ENCODE measurements at places on chromosomes 1 and 21.

- no peak for DNase-seq
These were observed 471.4 kb downstream of the PTBP2 start for GRCh38 chr1:97192872-97193572.

- no peak for DNase-seq
These were observed 23.0 kb downstream of the ARHGEF16 start for GRCh38 chr1:3477241-3477995.

- no peak for DNase-seq
These were observed 430.5 kb downstream of the HLX start for GRCh38 chr1:221309723-221310122.

GRCh38 chr1:10537082-10537766 is 62.5 kb downstream of the PEX14 start:
- no peak for DNase-seq

- no peak for DNase-seq
These were observed 993.0 kb upstream of the PRMT6 start for GRCh38 chr1:106063510-106063909.

DNA sequence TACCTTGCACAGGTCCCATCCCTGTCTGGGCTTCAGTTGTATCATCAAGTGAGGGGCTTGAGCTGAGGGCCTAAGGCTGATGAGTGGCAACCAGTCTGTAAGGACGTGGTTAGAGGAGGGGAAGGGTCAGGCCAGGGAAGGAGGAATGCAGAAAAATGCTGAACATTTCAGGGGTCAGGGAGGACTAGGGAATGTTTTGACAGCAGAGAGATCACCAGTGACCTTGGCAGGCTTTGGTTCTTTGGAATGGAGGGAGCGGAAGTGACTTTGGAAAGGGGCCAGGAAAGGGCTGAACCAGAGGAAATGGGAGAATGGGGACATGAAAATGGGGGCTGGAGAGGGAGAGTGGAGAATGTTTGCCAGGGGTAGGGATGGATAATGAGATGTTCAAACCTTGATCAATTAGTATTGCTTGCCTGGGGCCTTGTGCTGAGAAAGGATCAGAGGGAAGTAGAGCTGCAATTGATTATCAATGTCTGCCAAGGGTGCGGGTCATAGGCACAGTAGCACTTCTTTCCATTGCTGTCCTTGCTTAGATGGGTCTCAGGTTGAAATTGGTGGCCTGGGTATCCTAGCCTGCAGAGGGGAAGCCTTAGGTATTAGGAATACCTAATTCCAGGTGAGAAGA is 7.4 kb downstream of the LDLRAP1 start:
- no peak for DNase-seq

DNA sequence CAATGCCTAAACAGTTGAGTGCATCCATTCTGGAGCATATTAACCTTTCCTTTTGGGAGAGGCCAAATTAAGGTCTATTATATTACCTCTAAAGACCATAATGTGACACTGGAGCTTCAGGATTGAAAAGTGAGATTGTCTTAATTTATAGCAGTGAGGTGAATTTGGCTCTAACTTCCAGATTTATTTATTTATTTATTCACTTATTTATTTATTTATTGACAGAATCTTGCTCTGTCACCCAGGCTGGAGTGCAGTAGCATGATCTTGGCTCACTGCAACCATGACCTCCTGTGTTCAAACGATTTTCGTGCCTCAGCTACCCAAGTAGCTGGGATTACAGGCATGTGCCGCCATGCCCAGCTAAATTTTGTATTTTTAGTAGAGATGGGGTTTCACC is 19.1 kb downstream of the ZCCHC17 start:
- no peak for DNase-seq

- DNase-seq, result no peak
These were observed 226.7 kb downstream of the KCNT2 start for GRCh38 chr1:196381544-196381943.

GRCh38 chr1:44584167-44584566 is 90.1 kb downstream of the TMEM53 start:
- no peak for DNase-seq

GRCh38 chr21:45420061-45421041 is 15.4 kb downstream of the COL18A1 start:
- DNase-seq, result no peak

DNA sequence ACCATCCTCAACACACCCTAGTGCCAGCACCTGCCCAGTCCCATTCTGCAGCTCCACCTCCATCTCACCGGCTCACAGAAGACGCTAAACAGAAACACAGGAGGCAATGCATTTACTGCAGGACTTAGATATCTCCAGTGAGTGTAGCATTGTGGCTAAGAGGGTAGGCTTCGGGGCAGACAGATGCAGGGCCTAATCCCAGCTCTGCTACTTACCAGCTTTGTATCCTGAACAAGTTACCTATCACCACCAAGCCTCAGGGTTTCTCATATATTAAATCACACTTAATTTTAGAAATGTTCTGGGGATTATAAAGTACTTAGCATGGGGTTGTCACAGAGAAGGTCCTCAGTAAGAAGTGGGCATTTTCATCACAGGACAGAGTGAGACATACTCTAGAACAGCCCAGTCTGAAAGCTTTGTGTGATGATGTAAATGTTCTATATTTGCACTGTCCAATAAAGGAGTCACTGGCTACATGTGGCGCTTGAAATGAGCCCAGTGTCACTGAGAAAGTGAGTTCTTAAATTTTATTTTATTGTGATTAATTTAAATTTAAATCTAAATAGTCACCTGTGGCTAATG is 149.3 kb upstream of the C8B start:
- no peak for DNase-seq

GRCh38 chr1:168271636-168272035 is 9.0 kb upstream of the TBX19 start:
- DNase-seq, result no peak

- no peak for DNase-seq
These were observed 40.8 kb upstream of the UTS2 start for GRCh38 chr1:7893529-7894180.

GRCh38 chr1:224545571-224545970 is 70.5 kb upstream of the CNIH3 start:
- DNase-seq, result no peak

GRCh38 chr21:45294509-45295291 is 7.0 kb upstream of the POFUT2 start:
- no peak for DNase-seq

GRCh38 chr1:160538985-160539651 is 16.1 kb upstream of the SLAMF6 start:
- no peak for DNase-seq

DNA sequence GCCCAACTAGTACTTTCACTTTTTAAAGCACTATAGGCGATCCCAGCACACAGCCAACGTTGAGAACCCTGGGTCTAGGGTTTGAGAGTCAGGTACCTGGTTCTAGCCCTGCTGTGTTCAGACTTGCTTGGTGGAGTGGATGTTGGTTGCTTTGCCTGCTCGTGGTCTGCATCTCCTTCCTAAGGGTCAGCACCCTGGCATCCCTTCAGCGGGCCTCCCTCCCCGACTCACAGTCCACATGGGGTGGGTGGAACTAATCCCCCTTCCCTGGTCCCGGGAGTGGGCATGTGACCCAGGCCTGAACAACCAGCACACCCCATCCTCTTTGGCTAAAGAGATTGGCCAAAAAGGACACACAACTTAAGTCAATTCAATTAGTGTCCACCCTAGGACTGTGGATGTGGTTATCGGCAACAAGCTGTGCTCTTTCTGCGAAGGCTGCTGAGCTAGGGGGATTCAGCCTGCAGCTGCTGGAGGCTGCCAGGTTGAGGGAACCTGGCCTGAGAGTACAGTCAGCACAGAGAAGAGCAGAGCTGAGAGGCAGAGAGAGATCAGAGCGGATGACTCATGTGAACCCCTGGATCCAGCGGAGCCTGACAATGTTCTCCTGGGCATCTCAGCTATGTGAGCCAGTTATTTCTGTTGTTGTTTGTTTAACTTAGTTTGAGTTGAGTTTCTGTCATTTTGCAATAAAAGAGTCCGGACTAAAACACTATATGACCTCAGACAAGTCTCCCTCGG is 138.9 kb downstream of the ACTL8 start:
- no peak for DNase-seq

DNA sequence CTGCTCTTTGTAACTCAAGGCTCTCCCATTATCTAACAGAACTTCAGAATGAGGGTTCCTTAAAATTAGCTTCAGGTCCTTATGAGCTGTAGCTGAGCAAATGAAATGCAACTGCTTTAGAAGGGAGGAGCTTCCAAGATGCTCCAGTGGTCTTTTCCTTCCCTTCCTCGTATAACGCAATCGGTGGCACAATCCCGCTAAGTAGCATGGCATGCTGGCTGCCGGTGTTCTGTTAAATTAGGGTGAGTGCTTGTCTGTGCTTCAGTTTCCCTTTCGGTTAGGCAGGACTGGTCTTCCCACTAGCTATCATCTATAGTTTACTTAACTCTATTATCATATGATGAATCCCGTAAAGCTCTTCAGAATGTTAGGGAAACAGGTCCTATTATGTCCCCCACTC is 917 bp downstream of the KIAA0040 start:
- DNase-seq, result peak; percentile 26

- DNase-seq, result no peak
These were observed 3.5 kb downstream of the FUBP1 start for GRCh38 chr1:77975386-77975785.

DNA sequence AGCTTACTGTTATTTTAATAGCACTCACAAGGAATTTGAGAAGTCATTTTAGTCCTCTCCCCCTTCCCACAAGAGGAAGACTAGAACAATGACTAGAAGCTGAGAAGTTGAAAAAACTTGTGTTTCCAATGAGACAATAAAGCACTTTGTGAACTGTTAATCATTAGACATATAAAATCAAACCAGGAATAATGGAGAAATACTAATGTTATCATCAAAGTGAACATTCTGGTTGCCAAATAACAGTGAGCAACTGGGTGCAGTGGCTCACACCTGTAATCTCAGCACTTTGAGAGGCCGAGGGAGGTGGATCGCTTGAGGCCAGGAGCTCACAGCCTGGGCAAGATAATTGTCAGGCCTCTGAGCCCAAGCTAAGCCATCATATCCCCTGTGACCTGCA is 54.0 kb upstream of the RASAL2 start:
- DNase-seq, result no peak

- no peak for DNase-seq
These were observed 11.9 kb downstream of the PTPN22 start for GRCh38 chr1:113859478-113860175.

DNA sequence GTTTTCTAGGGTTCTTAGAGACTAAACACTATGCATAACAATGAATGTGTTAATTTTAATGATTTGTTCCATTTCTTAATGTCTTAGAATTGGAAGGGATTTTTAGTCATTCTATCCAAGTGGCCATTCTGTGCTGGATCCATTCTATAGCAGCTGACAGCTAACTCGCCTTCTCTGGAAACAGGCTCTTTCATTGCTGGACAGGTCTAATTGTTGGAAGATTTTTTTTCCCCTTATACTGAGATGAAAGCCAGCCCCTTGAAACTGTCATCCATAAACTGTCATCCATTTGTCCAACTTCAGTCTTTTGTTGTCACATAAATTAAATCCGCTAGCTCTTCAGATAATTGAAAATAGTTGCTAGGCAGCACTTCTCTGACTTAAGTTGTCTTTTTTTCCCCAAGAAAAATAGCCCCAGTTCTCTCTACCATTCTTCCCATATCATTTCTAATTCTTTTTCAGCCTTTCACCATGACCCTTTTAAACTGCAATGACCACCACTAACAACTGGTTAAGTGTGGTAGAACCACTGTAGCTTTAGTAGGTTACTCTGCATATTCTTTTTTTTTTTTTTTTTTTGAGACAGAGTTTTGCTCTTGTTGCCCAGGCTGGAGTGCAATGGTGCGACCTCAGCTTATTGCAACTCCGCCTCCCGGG is 19.7 kb downstream of the AK4 start:
- DNase-seq, result no peak

- DNase-seq, result no peak
These were observed 21.5 kb upstream of the GPR37L1 start for GRCh38 chr1:202101184-202101583.

DNA sequence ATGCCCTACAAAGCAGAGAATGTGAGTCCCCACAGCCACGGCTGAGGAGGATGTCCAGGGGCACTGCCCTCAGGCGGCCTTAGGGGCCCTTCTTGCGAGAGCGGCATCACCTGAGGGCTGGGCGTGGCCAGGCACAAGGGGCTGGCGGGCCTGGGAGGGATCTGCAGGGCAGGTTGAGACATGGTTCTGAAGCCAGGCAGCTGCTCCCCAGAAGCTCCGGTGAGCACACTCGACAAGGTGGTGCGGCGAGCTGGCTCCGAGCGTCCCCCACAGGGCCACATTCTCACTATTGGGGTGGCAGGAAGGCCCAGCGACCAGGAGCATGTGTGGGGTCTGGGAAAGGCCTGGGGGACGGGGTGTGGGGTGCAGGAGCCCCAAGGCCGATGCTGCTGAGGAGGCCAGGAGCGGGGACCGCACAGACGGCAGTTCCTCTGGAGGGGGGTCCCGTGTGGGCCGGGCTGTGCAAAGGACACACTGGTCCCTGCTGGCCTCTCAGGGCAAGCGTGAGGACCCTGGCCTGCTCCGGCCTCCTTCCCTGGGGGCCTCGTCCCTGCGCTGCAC is 47.2 kb downstream of the MORN1 start:
- DNase-seq, result no peak

GRCh38 chr1:4653796-4654725 is at the start of gene AJAP1:
Gene AJAP1 (plus strand): TSS chr1:4654609. CDS start chr1:4655426, 817 bp downstream.
- DNase-seq, result no peak

GRCh38 chr1:165109013-165109412 is 247.5 kb downstream of the LMX1A start:
- no peak for DNase-seq

DNA sequence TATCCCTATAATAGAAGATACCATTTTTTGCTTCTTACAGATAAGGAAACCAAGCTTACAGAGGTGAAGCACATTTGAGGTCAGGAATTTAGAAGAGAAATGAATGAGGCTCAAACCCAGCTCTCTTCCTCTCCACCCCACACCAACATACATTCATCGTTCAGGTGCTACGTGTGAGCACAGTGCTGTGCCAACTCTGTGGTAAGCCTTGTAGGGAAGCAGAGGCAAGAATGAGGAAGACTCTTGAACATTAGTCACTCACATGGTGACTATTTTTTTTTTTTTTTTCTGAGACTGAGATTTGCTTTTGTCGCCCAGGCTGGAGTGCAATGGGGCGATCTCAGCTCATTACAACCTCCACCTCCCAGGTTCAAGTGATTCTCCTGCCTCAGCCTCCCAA is 314.0 kb downstream of the NTNG1 start:
- DNase-seq, result no peak

DNA sequence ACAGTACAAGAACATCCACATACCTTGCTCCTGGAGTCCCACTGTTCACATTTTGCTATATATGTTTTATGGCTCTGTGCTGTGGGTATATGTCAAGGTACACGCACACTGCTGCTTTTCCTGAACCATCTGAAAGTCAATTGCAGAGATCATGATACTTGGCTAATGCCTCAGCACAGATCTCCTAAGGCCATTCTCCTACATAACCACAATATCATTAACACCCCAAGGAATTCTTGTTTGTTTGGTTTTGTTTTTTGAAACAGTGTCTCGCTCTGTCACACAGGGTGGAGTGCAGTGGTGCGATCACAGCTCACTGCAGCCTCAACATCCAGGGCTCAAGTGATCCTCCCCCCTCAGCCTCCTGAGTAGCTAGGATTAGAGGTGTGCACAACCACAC is 16.0 kb downstream of the CTNNBIP1 start:
- DNase-seq, result no peak

Data from stimulated activated CD4-positive, alpha-beta T cell treated with anti-CD3 and anti-CD28 coated beads, Interleukin-2, amount 100 ng/mL, for 24 hours (primary cell).